ENCODE measurements at places on chromosomes 11 and 22. TPM values are rescaled to one million over a fixed set of nuclear protein-coding genes. Genes with fewer than 3 reads are reported as not detected.

- peak; percentile 2 for DNase-seq
Measured at GRCh38 chr11:118845369-118845768, 38.3 kb upstream of the CXCR5 start.

GRCh38 chr11:106288822-106289387 lies 211.4 kb downstream of the AASDHPPT start:
- no peak for DNase-seq

DNA sequence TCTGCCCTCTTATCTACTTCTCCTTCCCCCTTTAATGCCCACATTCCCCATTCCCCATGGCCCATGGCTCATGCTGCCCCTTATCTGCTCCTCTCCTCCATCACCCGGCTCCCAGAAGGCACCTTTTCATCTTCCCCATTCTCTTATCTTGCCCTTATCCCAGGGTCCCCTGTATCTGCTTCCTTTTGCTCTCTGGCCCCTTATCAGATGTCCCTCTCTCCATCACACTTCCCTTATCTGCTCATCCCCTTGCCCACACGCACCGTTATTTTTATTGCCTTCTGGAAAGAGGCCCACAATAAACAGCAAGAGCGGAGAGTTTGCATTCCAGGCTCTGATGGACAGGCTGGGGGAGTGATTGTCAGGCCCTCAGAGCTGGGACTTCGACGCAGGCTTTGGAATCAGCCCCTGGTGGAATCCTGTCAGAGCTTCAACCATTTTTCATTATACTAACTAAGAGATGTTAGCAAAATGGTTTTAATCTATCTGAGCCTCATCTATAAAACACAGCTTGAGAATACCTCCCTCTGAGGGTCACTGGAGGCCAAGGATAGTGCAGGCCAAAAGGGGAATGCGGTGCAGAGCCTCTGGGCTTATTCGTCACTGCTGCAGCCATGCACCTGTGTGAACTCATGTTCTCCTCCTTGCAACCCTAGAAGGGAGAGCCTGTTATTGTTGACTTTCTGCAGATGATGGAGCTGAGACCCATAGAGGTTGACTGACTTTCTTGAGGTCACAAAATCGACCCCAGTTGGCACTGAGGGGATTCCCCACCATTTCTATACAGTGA lies 37.0 kb upstream of the LRRC55 start:
- no peak for DNase-seq

RTN4RL2 gene
- total RNA-seq, result 3.6 TPM

DNA sequence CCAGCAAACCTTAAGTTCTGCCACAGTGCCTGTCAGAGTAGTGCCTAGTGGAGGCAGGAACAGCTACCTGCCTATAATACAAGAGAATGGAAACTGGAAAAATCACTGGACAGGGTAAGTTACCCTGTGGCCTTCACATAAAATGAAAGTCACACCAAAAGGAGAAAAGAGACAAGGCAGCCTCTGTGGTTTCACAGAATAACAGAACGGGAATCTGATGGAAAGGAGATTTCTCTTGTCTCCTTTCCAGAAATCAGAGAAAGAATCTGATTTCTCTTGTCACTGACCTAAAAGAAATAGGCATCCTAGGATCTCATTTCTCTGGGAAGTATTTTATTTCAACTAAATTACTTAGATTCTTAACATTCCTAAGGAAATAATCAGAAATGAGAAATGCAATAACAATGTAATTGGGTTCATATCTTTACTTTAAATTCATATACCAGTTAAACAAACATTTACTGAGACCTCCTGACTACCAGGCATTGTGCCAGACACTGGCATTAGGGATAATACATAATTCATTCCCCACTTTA lies 41.6 kb downstream of the PRCP start:
- DNase-seq, result peak; percentile 30

OR52E8 gene
- not detected for total RNA-seq

GRCh38 chr11:63745304-63746170 lies 23.0 kb downstream of the ZFTA start:
- DNase-seq, result no peak

GRCh38 chr11:20042045-20042639 lies 118.1 kb downstream of the DBX1 start:
- no peak for DNase-seq

DNA sequence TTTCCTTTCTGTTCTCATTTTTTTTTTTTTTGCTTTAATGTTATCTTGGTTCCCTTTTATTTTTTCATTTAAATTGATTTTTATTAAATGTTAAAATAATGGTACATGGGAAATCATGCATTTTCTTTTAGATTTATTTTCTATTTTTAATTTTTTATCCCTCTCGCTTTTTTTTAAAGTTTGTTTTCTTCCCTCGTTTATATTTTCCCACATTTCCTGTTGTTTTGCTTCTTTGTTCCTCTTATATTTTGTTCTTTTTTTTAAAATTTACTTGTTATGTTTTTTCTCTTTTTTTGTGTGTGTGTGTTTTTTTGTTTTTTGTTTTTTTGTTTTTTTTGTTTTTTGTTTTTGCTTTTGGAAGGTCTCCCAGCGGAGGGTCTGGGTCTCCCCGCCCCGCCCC lies 34.9 kb upstream of the EIF3D start:
- no peak for DNase-seq

DNA sequence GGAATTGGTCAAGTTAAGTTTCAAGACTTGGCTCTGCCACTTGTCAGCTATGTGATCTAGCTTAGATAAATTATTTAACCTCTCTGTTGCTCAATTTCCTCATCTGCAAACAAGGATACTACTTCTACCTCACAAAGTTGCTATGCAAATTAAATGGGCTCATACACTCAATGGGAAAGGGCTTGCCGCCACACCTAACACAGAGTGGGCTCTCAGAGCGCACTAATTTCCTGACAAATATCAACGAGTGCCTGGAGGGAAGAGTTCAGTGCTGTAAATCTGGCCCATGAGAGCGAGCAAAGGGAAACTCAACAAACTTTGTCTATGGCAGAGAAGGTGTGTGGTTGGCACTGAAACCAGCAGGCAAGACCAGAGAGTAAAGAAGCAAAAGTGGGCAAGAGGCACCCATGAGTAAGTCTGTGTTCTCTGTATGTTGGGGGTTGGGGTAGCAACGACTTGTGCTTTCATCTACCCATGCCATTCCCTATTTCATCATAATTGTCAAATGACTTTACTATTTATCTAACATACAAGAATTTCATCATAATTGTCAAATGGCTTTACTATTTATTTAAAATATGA lies 60.7 kb upstream of the PHF21A start:
- no peak for DNase-seq

DNA sequence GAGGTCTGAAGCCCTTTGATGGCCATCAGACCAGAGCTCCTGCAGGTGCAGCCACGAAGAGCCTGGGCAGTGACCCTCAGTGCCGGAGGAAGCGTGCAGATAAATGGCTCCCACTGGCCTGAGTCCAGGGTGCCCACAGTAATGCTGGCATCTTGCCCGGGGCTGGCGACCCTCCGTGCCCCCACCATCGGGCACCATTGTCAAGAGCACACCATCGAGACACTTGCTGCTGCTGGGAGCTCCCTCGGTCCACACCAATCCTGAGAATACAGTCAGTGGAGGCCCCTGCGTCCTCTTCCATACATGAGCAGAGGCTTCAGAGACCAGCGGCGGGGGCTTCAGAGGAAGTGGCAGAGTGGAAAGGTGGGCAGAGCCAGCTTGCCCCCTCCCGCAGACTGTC lies 1448.3 kb downstream of the BRD1 start:
- no peak for DNase-seq

DNA sequence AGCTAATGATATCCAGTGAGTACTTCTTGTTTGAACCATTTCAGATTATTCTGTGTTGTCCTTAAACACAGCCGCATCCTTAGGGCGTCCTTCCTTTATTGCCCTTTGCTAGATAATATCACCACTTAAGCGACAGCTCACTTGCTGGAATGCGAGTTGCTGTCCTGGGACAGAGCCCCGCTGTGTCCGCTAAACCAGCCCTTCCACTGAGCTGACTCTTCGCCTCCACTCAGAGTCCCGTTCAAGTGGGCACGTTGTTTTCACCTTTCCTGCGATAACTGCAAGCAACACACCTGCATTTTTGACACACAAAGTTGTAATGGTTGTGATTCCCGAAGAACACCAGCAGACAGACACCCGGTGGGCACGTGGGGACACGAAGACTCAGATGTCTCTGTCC lies 140.0 kb downstream of the TBC1D22A start:
- no peak for DNase-seq

SHISA8 gene
- not detected for total RNA-seq

GRCh38 chr11:10500757-10501684 lies 40.0 kb downstream of the RNF141 start:
- DNase-seq, result no peak

SLC22A9 gene
- total RNA-seq, result not detected

- DNase-seq, result no peak
Measured at GRCh38 chr22:35719212-35719875, 1.7 kb downstream of the APOL5 start.

DNA sequence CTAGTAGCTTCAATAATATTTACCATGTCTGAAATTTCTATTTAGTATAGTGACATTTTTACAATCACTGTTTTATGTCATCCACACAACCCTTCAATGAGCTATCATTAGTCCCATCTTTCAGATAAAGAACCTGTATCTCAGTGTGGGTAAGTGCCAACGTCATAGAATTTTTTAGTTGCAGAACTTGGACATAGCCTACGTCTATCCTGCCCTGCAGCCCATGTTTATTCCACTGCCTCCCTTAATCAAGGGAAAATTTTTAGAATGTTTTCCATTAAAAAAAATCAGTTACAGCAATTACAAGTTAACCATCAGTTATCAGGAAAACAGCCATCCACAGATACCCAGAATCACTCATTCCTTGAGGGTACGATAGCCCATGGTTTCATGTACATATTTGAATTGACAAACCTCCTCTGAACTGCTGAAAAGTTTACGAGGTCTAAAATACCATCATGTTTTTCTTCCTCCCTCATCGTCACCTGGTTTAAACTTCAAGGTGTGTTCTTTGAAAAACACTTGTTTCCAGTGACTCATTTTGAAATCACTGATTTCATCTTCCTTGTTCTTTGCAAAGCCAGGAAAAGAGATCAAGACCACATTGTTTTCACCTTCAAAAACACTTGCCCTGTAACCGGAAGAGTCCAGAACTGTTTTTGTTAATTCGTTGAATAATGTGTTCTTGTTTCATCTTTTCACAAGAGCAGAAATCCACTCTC lies 100.9 kb downstream of the FAM76B start:
- no peak for DNase-seq

GRCh38 chr22:34430386-34430785 lies 510.1 kb upstream of the LARGE1 start:
- no peak for DNase-seq

DNA sequence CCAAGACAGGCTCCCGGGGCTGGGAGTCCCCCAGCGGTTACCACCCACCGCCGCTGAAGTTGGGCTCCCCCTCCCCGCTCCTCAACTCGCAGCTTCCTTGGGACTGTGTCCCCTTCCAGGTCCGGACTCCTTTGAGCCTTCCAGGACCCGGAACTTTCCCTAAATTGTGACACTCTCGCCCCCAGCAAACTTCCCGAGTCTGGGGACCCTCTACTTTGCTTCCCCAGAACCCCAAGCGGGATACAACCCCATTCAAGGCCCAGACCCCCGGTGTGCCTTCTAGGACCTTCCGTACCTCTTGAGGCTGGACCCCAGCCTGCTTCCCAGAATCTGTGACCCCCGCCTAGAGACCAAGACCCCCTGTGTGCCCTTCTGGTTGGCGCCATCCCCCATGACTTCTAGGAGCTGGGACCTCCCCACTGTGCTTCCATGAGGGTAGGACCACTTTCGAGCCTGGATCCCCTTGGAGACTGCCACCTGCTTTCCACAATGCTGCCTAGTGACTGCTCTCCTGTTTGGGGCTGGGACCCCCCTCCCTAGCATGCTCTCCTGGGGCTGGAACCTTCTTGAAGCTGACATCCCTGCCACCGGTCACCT lies 587 bp downstream of the MYRF start:
- DNase-seq, result no peak

- DNase-seq, result no peak
Measured at GRCh38 chr22:50150161-50151129, 20.1 kb upstream of the PANX2 start.

KCNJ5 gene
- total RNA-seq, result not detected

SCUBE2 gene
- total RNA-seq, result not detected

- no peak for DNase-seq
Measured at GRCh38 chr11:45355706-45356041, 69.5 kb upstream of the SYT13 start.

DNA sequence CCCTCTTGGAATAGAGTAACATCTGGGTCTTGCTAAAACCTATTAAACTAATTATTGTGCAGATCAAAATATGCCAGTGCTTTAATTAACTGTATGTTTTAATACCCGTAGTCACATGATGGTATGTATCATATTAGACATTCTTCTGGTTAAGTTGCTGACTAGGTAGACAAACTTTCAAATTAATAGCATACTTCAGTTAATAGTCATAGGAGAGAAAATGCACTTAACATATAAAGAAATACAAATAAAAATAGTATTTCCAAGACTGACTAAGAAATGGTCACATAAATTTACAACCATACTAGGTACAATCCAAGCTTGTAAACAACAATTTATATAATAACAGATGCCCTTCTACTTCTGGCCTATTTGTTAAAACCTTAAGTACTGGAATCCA lies 7.6 kb upstream of the EXPH5 start:
- DNase-seq, result no peak

- no peak for DNase-seq
Measured at GRCh38 chr11:92332986-92333385, 108.4 kb downstream of the FAT3 start.

GPR83 gene
- 0.07 TPM for total RNA-seq

GRCh38 chr22:25161916-25162530 lies 37.6 kb upstream of the CRYBB3 start:
- no peak for DNase-seq

- DNase-seq, result no peak
Measured at GRCh38 chr11:82959987-82960778, 58.6 kb downstream of the DDIAS start.

DNA sequence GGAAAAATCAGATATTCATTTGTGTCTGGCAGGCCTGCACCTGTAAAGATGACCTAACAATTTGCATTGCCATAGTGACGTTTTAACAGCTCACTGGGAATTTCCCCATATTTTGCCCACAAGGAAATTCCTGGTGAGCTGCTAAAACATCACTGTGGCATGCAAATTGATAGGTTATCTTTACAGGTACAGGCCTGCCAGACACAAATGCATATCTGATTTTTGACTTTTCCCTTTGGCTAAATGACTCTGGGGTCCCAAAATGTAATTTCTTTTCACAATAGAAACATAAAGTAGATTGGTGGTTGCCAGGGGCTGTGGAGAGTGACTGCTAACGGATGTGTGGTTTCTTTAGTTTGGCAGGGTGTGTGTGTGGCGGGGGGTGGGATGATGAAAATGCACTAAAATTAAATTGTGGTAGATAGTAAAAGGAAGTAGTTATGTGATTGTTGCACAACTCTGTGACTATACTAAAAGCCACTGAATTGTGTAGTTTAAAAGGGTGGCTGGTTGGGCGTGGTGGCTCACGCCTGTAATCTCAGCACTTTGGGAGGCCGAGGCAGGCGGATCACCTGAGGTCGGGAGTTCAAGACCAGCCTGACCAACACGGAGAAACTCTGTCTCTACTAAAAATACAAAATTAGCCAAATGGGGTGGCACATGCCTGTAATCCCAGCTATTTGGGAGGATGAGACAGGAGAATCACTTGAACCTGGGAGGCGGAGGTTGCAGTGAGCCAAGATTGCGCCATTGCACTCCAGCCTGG lies 18.5 kb upstream of the FEZ1 start:
- DNase-seq, result peak; percentile 51

GGTLC2 gene
- total RNA-seq, result not detected
